ENCODE measurements at places on chromosomes 7 and 10.
A peak's percentile ranks its signal among the peaks of the same experiment; 100 is the strongest.

DNA sequence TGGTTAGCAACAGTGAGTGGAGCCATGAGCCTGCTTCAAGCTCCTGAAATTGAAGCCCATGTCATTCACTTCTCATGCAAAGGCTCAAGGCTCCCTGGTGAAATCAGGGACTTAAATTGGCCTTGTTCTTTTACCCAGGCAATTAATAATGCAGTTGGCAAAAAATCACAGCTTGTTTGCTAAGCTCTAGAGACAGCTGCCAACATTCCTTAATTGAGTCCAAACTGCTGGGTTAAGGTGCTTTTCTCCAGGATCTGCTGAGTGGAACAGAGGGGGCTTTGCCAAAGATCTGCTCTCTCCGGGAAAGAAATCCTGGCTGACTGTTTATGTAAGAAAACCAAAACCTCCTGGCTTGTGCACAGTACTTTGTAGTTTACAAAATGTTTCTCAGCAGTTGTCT lies 257.6 kb upstream of the GHITM start:
- DNase-seq, result no peak

DNA sequence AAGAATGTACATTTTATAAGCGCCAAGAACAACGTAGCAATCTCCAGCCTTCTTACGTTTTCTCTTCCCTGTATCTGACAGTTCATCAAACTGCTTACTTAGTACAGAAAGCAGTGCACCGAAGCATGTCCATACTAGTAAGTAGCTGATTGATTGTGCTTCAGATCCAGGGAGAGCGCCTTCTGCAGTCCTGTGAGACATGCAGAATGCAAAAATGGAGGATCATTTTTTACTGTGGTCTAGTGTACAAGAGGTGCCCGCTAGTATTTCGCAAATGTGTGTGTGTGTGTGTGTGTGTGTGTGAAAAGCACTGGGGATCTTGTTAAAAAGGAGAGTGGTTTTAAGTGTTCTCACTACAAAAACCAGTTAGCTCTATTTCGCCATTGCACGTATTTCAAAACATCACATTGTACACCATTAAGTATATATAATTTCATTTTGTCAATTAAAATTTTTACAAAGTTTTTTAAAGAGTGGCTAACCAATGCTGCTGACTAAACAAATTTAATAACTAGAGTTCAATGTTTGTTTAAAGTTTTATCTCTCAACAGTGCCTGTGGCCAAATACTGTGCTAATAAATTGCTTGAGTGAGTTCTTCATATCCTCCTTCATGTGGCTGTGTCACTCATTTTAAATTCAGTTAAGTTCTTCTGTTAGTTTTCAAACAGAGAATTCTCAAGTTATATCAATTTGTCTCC lies 99.6 kb downstream of the ZMYND11 start:
- no peak for DNase-seq

DNA sequence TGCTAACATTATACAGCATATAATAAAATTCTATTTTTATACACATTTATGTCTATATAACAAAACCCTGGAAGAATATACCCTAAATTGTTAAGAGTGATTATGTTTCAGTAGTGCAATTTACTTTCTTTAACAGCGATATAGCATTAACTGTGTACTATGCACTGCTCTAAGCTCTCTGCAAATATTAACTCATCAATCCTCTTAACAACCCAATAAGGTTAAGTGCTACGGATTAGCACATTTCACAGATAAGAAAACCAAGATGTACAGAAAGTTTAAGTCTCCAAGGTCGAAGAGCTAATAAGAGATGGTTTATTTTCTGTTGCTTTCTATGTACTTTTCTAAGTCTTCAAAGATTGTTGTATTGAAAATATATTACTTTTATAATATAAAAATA lies 95.8 kb downstream of the SEMA3C start:
- DNase-seq, result no peak

GRCh38 chr10:77899690-77900089 lies 26.9 kb downstream of the DLG5 start:
- DNase-seq, result no peak

GRCh38 chr7:85102813-85103350 lies 84.0 kb downstream of the SEMA3D start:
- DNase-seq, result peak; percentile 13

DNA sequence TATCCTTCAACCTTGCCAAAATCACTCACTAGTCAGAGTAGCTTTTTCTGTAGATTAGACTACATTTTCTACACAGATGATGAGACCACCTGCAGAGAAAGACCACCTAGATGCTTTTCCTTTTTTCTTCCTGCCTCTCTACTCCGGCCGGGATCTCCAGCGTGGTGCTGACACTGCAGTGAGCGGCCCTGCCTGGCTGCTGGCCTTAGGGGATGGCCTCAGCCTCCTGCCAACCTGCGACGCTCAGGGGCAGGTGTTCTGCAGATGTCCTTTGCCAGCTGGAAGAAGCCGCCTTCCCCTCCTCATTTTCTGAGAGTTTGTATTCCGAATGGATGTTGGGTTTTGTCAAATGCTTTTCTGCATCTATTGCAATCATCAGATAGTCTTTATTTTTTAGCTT lies 43.5 kb upstream of the NKX6-2 start:
- no peak for DNase-seq

DNA sequence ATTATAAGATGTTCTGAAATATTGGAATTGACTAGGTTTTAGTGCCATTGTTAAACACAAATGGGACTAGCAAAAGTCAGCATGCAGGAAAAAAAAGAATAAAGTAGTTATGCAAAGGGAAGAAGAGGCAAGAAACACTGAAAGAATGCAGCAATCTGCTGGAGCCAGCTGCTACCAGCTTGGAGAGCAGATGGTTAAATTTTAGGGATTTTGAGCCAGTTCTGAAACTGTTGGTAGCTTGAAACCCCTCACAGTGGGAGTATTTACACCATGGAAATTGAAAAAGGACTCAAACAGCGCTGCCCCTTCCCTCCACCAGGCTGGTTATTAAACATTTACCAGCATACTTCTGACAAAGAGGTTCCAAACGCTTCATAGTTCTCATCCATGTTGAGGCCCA lies 41.0 kb downstream of the SCRN1 start:
- no peak for DNase-seq

GRCh38 chr10:73768881-73769280 lies 13.0 kb upstream of the CHCHD1 start:
- DNase-seq, result no peak

Measured in choroid plexus epithelial cell (primary cell).